ENCODE measurements at places on chromosomes 12 and 14.

DNA sequence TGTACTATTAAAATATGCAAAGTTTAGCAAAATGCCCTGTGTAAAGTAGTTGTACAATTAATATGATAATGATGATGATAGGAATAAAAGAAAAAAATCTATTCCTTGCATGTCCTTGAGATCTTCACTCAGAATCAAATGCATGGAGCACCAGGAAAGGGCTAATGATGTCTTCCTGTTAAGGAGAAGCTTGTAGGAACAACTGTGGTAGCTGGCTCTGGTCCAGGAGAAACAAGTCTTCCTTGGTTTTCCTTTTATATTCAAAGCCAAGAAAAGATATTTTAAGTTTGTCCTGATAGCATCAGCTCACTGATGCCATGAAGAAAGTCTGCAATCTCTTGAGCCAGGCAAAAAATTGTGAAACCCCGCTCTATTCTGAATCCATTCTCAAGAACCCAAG lies 138.9 kb downstream of the PIK3C2G start:
- H3K27me3 ChIP-seq: no peaks in the 10 kb centered on the region
- no peak overlapping the region for H3K27ac ChIP-seq
- no peak overlapping the region for H3K4me3 ChIP-seq
- no peaks in the 10 kb centered on the region for H3K4me1 ChIP-seq
- no peak for DNase-seq

DNA sequence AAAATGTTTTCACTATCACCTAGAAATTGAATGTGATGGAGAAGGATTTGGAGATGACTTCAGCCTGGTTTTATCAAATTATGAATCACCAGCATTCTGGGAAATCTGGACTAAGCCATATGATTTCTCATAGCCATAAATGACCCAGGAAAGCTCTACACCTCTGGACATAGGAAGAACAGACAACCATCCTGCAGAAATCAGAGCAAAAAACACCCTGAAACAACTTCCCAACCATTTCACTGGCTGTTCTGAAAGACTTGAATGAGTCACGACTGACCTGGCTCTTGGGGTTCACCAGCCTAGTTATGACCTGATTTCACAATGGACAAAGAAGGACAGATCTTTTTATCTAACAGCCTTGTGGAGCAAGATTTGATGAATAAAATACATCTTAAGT lies 123.8 kb downstream of the KCNH5 start:
- no peaks in the 10 kb centered on the region for H3K27me3 ChIP-seq
- no peak overlapping the region for H3K4me3 ChIP-seq
- no peak overlapping the region for H3K27ac ChIP-seq
- DNase-seq: no peak

GRCh38 chr14:104387022-104388010 lies 192.2 kb upstream of the C14orf180 start:
- no peak for DNase-seq
- H3K4me3 ChIP-seq: no peak overlapping the region
- H3K27ac ChIP-seq: no peak overlapping the region
- peaks cover 3% of the 10 kb centered on the region for H3K27me3 ChIP-seq
- H3K4me1 ChIP-seq: no peaks in the 10 kb centered on the region

DNA sequence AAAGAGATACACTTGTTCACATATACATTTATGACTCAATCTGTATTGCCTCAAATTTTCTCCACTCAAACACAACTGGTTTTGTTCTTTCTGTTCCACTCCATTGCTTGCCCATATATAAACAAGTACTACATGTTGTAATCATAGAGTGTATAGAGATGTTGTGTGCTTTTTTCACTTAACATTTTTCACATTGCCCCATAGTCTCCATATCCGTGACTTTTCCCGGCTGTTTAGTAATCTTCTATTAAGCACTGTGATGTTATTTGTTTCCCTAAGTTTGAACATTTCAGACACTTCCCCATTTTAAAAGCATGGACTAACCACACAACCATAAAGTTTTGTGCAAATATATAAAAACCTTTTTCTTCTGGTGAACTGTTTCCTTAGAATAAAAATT lies 45.5 kb upstream of the PTPRR start:
- H3K4me3 ChIP-seq: no peak overlapping the region
- no peak for DNase-seq
- H3K27ac ChIP-seq: no peak overlapping the region
- no peaks in the 10 kb centered on the region for H3K4me1 ChIP-seq

All from HFFc6 (cell line).